ENCODE measurements at places on chromosomes 6 and 20.

- no peak for DNase-seq
Observed at GRCh38 chr6:1665214-1665613, 55.5 kb downstream of the FOXC1 start.

- DNase-seq: no peak
Observed at GRCh38 chr20:17233626-17234025, 6.8 kb downstream of the PCSK2 start.

DNA sequence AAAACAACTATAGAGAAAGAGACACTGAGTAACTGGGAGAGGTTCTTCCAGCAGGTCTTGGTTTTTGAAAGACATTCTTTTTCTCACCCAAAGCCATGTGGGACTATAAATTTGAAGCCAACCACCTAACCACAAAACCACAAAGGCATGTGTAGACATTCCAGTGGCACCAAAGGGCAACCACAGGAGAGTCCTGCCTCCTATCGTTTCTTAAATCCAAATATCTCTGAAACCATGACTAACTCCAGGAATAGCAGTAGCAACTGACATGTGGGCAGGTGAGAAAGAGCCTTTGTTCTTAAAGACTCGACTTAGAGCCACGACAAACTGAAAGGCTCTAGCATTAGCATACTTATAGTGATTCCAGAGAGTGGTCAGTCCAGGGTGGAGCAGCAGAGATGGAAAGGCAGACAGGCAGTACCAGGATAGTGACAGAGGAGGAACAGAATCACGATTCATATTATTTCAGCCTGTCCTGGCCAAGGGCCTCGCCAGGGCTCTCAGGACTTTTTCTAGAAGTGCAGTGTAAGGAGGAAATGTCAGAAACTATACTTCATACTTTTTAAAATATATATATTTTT is 9.4 kb upstream of the COL9A1 start:
- DNase-seq: no peak

DNA sequence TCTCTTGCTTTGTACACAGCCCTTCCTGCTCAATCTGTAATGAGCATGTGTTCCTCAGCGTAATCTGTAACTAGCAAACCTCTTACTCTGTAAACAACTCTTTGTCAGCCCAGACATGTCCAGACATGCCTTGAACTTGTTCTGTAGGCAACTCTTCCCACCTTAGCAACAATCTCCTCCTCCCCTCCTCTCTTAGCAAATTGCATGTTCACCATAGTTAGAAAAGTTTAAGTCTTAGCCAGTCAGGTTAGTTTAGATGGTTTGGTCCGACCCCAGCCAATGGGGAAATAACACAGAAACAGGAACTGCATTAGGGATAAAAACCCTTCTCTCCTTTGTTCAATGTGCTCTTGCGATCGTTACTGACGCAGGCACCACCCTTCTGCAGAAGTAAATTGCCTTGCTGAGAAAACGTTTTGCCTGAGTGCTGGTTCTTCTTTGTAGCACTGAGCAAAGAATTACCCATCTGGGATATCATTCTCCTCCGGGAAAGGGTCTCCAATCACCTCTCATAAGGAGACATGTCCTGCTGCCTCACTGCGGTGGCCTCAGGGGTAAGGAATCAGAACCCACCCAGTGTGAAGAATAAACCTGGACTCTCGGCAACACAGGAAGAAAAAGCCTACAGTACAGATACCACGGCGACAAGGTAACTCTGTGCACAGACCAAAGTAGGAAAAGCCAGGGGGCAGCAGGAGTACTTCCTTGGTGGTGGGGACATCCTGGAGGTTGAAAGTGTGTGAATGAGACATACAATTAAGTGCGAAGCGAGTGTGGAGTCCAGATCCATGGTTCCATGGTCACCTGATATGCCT is 26.2 kb downstream of the PLN start:
- DNase-seq: no peak

DNA sequence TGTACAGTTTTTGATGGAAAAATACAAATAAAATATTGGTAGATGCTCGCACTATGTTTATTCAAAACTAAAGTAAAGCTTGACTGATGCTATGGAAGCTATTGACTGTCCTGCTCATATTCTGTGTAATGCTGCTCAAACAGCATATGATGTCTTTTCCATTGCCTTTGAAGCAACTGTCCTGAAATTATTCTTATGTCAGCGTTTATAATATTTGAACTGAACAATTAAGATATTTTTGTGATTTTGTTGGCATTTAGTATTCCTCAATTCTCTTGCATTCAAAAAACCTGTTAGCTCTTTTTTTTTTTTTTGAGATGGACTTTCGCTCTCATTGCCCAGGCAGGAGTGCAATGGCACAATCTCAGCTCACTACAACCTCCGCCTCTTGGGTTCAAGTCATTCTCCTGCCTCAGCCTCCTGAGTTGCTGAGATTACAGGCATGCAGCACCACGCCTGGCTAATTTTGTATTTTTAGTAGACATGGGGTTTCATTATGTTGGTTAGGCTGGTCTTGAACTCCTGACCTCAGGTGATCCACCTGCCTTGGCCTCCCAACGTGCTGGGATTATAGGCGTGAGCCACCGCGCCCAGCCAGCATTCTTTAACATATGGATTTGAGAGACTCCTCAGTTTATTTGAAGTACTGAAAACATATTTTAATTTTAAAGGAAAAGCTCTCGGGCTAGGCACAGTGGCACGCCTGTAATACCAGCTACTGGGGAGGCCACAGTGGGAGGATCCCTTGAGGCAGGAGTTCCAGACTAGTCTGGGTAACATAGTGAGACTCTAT is 5.3 kb upstream of the DNAAF9 start:
- DNase-seq: no peak

DNA sequence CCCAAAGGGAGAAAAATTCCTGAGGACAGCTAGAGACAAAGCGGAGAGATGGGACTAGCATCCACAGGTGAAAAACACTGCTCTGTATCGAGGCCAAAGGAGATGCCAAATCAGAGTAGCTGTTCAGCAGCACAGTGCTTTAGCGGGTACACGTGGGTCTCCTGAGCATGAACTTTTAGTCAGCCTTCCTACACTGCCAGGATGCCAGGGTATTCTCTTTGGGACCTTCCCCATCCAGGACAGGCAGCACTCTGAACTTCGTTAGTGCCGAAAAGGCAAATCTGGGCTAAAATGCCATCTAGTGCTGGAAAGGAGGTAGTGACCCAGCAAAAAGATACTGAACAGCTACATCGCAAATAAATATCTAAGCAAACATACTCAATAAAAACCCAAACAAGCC is 64.9 kb downstream of the C6orf58 start:
- no peak for DNase-seq

GRCh38 chr6:118714756-118715155 is 63.4 kb upstream of the CEP85L start:
- no peak for DNase-seq

All from stimulated activated CD8-positive, alpha-beta memory T cell treated with anti-CD3 and anti-CD28 coated beads, Interleukin-2, amount 100 ng/mL, for 1 hour (primary cell).